Common myeloid progenitor, CD34-positive (primary cell): ENCODE measurements at places on chromosomes 3 and 15.

GRCh38 chr3:69669070-69669469 is 70.2 kb upstream of the MITF start:
- DNase-seq, result no peak

DNA sequence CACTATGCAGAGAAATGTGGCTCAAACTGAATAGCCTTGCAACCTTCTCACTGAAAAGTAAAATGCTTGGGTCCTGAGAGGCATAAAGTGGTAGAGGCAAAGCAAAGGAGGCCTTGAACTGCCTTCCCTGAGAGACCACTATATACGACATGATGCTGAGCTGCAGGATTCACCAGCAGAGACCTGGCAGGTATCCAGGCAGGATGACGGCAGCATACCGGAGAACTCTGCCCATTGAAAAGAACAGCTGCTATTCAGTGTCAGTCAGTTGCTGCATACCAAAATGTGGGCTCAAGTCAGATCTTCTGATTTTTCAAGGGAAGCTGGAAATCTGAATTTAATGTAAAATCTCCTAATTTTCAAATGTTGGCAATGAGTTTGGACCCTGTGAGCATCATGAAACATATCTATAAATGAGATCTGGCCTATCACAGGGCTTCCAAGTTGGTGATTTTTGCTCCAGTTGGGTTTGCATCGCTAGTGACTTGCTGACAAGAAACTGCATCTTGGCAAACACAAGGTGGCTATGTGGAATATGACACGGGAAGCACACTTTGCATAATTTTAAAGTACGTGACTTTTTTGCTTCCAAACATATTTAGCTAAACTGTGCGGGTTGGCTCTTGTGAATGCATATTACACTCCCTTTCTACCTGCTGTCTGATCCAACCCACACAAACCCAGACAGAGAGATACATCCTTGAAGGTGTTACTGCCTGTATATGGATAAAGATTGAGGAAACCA is 529.0 kb downstream of the AGBL1 start:
- peak; percentile 0 for DNase-seq

DNA sequence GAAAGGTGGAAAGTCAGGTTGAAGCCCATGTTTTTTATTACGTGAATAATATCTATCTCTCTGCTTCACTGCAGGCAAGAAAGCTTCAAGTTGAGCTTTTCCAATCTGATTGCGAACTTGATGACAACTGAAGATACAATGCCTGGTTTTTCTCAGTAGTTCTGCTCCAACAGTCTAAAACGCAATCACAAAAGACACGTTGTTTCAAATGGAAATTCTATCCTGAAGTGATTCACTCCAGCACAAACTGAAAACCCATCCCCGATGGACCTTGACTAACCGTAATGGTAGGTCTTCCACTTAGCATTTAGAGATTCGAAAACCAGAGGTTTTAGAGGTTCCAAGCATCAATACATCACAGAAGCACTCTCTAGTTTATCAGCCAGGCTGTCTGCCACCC is 10.6 kb downstream of the B4GALT4 start:
- DNase-seq, result no peak

DNA sequence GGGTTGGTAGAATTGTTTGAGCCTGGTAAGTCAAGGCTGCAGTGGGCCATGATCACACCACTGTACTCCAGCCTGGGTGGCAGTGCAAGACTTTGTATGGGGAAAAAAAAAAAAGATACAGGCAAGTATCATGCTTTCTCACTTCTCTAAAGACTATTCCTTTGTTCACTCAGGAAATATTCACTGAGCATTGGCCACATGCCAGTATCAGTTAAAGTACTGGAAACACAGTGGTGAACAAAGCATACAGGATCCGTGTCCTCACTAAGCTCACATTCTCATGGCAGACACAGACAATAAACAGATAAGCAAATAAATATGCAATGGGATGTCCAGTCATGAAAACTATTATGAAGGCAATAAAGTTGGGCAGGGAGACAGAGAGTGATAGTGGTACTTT is 5.1 kb upstream of the MTHFS start:
- DNase-seq, result no peak

GRCh38 chr3:126155819-126156218 is 24.6 kb downstream of the ALDH1L1 start:
- no peak for DNase-seq

GRCh38 chr15:29070471-29071231 is 184.9 kb downstream of the APBA2 start:
- DNase-seq, result no peak

GRCh38 chr3:155663467-155664212 is 81.2 kb downstream of the PLCH1 start:
- DNase-seq, result no peak

DNA sequence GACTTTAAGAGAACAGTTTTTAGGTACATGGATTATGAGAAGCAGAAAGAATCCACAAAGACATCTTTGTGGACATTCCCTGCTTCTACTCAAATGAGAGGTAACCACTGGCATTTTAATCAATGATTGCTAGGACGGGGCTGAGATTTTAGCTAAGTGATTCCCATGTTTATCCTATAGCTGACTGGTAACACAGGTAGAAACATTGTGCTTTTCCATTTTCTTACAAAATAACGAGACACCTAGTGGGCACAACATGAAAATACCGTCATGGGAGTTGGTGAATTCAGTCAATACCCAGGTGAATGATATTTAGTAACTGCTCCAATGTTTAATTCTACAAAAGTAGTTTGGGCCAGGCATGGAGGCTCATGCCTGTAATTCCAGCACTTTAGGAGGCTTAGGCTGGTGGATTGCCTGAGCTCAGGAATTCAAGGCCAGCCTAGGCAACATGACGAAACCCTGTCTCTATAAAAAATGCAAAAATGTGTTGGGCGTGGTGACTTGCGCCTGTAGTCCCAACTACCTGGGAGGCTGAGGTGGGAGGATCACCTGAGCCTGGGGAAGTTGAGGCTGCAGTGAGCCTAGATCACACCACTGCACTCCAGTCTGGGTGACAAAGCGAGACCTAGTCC is 37.2 kb upstream of the DENND4A start:
- peak; percentile 44 for DNase-seq
